ENCODE measurements at places on chromosomes 11 and 22.

DNA sequence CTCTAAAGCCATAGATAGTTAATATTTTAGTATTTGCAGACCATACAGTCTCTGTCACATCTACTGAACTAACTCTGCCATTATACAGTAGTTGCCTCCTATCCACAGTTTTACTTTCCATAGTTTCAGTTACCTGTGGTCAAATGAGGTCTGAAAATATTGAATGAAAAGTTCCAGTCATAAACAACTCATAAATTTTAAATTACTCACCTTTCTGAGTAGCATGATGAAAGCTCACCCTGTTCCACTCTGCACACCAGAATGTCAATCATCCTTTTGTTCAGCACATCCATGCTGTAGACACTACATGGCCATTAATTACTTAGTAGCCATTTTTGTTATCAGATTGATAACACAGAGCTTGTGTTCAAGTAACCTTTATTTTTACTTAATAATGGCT is 51.7 kb upstream of the ME3 start:
- DNase-seq = no peak

DNA sequence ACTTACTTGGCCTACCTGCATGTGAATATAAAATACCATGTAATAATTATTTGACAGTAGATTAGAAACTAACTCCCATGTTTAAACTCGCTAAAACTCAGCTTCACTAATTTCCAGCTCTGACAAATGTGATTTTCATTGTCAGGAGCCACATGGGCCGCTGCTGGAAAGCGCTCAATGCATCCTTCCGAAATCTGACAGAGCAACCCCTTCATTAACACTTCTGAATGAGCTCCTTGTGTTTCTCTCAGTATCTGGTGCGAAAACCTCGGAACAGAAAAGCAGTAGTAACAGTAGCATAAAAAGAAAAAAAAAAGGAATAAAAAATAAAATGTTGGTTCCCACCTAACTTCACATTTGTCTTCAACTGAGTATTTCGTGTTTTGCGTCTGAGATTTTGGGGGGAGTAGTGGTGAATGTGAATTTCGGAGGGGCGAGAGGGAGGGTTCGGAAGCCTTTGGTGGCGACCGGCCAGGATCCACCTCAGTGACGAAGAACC is 710 bp downstream of the MTCH2 start:
- no peak for DNase-seq

- no peak for DNase-seq
These were observed 42.8 kb downstream of the PIWIL3 start for GRCh38 chr22:24731761-24732160.

DNA sequence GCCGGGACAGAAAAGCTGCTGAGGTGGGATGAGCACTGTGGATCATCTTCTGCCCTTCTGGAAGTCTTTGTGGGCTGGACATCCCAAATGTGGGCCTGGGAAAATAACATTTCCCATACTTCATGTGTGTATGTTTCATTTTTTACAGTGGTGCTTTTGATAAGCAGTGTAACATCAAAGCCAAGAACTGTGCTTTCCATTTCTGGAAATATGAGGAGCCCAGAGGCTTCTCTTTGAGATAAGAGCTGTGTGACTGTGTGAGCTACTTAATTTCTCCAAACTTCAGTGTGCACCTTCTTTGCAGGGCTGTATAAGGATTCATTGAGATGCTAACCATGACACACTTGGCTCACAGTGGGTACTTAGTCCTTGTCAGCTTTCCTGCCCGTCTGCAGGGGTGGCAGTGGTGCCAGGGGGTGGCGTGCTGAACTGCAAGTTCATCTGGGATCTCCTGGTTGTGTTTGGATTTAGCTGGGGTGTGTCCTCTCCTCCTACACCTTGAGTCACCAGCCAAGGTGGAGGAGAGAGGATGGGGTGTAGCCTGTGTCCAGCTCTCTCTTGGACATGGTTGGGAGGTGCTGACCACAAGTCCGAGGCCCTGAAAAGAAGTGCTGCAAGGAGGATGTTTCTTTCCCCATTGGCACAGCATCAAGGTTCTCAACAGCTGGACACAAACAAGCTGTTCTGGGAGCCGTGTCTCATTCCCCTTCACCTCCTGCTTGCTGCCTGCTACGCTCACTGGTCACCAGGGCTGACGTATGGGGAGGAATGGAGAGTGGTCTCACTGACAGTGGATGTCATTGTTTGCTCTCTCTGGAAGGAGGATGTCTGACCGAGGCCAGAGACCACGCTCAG is 139.4 kb downstream of the TEAD1 start:
- no peak for DNase-seq

- no peak for DNase-seq
These were observed 13.5 kb downstream of the TCF20 start for GRCh38 chr22:42256930-42257329.

GRCh38 chr11:7846003-7846402 is 49.3 kb upstream of the OR5P2 start:
- DNase-seq = no peak

DNA sequence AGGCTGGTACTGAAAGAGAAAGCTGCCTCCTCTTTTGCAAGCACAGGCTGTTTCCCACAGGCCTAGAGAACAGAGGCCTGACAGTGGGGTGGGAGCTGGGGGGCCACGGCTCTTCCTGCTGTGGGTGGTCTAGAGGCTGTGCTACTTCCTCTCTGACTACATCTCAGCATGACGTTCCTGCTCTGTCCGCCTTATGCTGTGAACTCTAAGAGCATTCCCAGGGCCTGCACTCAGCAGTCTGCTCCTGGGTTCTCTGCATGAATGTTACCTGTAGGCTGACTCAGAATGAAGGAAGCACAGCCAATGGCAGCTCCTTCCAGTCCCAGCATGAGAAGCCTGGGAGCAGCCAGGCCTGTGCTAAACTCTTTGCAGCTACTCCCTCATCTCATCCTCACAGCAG is 534.3 kb downstream of the NTM start:
- DNase-seq = no peak

GRCh38 chr11:87878373-87878825 is 296.8 kb downstream of the RAB38 start:
- no peak for DNase-seq

DNA sequence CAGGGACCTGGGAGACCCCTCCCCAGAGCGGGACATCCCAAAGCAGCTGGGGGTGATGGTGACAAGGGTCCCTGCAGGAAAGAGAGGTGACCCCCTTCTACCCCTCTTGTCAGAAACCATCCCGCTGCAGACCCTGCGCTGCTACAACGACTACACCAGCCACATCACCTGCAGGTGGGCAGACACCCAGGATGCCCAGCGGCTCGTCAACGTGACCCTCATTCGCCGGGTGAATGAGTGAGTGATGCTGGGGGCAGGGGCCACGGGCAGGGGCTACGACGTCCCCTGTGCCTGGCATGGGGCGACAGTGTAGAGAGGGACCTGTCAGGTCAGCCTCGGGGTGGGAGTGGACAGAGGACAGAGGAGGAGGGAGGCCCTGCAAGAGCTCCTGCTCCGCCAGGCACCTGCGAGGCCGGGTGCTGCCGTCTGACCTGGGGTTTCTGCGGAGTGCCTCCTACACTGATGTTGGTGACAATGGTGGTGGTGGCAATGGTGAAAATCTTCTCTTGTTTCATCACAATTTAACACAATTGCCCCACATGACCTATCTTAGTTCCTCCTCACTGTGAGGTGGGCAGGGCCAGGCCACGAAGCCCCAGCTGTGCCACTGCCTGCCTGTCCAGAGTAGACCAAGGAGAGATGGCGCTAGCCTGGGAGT is 9.8 kb downstream of the CSF2RB start:
- DNase-seq = no peak

All from T-cell (primary cell).